ENCODE measurements at places on chromosomes 6 and 20.

DNA sequence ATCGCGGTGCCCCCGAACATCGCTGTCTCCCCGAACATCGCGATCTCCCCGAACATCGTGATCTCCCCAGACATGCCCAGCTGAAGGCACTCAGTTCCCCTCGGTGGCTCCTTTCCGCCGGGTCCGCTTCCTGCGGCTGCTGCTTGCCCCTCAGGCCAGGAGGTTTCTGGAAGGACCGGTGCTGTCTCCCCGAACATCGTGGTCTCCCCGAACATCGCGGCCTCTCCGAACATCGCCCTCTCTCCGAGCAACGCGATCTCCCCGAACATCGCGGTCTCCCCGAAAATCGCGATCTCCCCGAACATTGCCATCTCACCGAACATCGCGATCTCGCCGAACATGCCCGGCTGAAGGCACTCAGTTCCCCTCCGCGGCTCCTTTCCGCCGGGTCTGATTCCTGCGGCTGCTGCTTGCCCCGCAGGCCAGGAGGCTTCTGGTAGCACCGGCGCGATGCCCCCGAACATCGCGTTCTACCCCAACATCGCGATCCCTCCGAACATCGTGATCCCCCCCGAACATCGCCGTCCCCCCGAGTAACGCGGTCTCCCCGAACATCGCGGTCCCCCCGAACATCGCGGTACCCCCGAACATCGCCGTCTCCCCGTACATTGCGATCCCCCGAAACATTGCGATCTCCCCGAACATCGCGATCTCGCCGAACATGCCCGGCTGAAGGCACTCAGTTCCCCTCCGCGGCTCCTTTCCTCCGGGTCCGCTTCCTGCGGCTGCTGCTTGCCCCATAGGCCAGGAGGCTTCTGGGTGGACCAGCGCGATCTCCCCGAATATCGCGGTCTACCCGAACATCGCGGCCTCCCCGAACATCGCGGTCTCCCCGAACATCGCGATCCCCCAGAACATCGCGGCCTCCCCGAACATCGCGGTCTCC is 808 bp downstream of the ULBP1 start:
- DNase-seq = no peak

DNA sequence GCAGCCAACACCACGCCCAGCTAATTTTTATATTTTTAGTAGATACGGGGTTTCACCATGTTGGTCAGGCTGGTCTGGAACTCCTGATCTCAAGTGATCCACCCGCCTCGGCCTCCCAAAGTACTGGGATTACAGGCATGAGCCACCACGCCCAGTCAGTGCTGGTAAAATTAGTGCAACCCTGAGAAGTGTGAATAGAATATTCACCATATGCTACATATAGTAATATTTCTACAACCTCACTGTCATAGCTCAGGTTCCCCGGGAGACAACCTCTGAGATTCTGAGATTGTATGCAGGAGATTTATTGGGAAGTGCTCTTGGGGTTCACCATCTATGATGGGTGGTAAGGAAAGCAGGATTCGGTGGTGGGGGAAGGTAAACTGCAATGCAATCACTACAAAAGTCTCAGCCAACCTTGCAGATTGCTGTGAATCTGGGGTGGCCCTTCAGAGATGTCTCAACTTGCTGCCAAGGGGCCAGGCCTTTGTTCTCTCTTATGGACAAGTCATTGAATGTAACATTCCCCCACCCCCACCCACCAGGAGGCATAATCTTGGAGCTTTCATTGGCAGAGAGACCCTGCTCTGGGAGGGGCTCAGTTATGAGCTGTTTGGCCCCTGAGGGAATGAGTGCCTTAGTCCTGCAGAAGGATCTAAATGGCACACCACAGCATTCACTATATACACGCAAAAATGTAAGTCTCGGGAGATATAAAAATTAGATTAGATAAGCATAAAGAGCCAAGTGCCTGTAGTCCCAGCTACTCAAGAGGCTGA is 34.0 kb upstream of the SEC63 start:
- DNase-seq = no peak

DNA sequence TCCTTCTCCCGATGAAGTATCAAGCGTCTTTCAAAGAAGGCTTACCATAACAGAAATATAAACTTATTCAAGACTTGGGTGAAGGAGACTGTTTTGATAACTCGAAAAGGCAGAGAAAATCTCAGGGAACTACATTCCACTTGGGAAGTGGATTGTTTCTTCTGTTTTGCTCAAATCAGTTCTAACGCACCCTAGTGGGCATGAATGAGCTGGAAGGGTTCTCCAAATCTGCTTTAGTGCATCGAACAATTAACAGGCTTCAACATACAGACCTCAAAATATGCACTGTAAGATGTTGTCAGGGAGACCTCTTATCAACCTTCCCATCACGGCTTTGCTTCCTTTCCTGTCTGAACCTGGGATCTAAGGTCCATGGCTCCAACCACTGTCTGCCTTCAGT is 392.5 kb downstream of the CD83 start:
- no peak for DNase-seq

- peak; percentile 47 for DNase-seq
Observed at GRCh38 chr6:139846538-139847456, 472.3 kb upstream of the CITED2 start.

- DNase-seq = no peak
Observed at GRCh38 chr6:1175877-1176276, 136.0 kb upstream of the FOXQ1 start.

- no peak for DNase-seq
Observed at GRCh38 chr6:118683881-118684872, 32.8 kb upstream of the CEP85L start.

GRCh38 chr6:107636486-107636885 is 146.6 kb downstream of the SOBP start:
- DNase-seq = no peak

GRCh38 chr6:129695373-129696027 is 14.5 kb downstream of the ARHGAP18 start:
- no peak for DNase-seq

DNA sequence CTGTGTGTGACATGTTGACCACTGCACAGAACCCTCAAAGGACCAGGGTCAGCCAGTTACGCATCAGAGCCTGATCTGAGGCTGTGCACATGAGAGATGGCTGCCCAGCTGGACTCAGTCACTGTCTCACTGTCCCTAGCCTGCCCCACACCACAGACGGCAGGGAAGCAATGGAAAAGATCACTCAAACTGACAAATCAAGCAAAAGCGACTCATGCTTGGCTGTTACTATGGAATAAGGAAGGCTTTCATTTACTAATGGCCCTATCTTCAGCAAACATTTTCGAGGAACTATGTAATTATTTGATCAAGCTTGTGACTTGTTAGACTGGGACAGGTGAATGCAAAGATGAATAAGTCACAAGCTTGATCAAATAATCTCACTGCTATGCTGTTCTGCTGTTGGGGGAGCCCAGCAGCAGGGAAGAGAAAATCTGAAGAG is 137.0 kb downstream of the SLC23A2 start:
- DNase-seq = no peak

GRCh38 chr20:59484228-59484627 is 120.1 kb upstream of the PHACTR3 start:
- DNase-seq = no peak

- no peak for DNase-seq
Observed at GRCh38 chr6:157693867-157694266, 129.2 kb upstream of the SNX9 start.

Data from Peyer's patch (tissue), 4 donors.